ENCODE measurements at places on chromosomes 3 and 15. TPM values are rescaled to one million over a fixed set of nuclear protein-coding genes. Genes with fewer than 3 reads are reported as not detected.

DNA sequence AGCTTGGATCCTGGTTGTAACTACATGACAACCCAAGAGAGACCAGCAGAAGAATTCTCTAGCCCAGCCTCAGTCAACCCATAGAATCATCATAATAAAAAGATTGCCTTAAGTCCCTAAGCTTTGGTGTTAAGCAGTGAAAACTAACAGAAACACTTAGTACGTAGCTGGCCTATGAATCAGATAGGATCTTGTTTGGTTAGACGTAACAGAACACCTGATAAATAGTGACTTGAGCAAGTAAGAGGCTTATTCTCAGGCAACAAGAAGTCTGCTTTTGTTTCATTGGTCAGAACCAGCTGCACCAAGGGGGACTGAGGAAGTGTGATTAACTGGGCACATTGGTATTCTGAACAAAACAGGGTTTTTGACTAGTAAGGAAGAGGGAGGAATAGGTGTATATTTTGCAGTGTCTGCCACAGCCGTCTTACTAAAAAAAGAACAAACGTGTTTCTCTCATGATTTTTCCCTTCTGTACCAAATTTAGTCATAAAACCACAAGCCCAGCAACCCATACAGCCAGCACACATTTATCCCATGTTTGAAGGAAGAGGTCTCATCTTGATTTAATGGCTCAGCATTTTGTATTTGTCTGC lies 53.3 kb upstream of the GLCE start:
- DNase-seq = no peak

DNA sequence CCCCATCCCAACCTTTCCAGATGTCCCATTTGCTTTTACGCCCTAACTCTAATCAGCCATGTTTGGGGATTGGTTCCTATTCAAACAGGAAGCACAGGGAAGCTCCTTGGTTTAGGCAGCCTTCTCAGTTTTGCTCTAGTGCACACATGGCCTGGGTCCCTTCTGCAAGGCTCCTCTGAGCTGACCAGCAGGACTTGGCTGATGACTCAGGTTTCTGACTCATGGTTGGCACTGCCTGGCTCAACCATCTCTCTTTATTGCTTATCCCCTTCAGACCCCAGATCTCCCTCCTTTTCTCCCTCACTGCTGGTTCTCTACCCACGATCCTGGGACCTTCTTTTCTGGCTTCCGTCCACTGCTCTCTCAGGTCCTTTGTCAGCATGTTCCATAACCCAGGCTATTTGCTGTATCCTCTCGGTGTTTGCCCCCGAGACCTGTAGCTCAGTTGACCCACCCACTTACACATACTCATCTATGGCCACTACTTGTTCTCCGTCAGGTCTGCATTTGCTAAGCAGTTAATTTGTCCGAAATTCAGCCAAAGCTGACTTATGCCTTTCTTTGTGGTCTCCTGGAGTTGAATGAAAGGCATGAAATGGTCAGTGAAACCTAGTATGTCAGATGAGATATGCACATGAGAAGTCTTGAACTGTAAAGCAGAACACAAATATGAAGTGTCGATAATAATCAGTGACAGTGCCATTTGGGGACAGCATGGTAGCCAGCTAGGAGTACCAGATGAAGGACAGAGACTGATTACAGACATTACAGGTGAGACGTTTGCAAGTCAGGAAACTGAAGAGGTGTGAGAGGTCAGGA lies 323.5 kb upstream of the ROPN1 start:
- DNase-seq = no peak

DNA sequence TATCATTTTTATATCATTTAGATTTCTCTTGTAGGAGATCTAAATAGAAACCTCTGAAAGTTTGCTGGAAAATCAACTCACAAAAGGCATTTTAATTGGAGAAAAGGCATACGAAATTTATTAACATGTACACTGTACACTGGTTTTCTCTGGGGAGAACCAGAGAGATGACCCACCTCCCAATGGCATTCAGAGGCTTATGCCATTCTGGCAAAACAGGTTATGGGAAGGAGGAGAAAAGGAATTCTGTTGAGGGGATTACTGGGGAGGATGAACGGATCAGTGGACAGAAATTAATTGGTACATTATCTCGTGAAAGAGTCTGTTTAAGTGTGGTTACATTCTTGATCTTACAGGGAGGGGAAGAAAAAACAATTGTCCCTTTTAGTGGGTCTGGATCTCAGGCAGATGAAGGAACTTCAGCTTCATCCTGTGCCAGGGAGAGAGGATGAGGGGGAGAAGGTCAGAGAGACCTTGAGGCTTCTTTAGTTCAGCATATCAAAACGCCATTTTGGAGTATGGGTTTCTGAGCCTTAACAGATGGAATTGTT lies 16.5 kb downstream of the RAB11A start:
- no peak for DNase-seq

Gene ITGA11
- 11.1 TPM for total RNA-seq

Gene SLC35G2
- total RNA-seq = 5.4 TPM

Gene ALPK3
- total RNA-seq = 20.2 TPM

Gene ZIC1
- total RNA-seq = not detected

Data from kidney (tissue), 22 donors.